ENCODE measurements at places on chromosomes 2 and 18.

- no peak for DNase-seq
Observed at GRCh38 chr2:98656800-98657199, 48.4 kb downstream of the UNC50 start.

DNA sequence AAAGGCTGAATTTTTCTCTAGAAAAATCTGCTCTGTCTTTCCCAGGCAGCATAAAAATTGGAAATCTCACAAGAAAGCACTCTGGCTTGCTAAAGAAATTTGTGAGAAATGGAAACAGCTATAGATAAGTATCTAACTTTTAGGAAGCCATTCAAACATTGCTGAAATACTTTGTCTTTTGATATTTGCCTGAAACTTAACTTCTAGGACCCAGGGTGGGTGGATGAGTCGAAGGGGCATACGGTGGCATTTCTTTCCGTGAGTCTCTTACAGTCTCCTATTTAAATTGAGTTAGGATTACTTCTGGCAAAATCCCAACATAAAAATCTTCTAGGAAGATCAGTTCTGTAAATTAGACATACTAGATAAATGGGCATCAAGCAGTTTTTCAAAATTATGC, 532 bp upstream of the COL3A1 start:
- no peak for DNase-seq

- DNase-seq: no peak
Observed at GRCh38 chr2:199370150-199370780, 87.5 kb downstream of the SATB2 start.

DNA sequence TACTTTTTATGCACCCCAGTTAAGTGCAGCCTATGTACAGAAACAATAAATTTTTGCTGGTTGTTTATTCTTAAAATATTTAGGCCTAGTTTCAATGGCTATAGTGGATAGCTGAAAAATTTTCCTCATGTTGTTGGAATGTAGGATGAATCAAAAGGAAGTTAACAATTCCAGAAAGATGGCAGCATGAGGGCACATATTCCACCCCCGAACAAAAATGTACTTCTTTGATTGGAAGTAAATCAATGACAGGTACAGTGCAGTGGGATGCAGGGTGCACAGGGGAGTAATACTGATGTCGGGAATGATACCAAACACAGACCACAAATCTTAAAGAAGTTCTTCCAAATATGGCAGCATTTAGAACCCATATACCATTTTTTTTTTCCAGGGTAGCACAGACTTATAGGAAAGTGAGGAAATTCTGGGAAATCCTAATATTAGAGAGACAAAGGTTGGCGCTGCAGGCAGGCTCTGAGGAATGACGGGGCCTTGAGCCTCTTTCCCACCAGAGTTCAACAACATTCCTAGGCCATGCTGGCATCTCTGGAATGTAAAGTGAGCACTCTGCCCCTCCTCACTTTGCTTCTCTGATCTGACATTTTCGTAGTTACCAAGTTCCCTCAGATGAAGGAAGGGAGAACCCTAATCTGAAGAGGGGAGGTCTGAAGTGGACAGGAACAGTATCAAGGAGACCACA, 36.6 kb upstream of the IKZF2 start:
- peak; percentile 53 for DNase-seq

DNA sequence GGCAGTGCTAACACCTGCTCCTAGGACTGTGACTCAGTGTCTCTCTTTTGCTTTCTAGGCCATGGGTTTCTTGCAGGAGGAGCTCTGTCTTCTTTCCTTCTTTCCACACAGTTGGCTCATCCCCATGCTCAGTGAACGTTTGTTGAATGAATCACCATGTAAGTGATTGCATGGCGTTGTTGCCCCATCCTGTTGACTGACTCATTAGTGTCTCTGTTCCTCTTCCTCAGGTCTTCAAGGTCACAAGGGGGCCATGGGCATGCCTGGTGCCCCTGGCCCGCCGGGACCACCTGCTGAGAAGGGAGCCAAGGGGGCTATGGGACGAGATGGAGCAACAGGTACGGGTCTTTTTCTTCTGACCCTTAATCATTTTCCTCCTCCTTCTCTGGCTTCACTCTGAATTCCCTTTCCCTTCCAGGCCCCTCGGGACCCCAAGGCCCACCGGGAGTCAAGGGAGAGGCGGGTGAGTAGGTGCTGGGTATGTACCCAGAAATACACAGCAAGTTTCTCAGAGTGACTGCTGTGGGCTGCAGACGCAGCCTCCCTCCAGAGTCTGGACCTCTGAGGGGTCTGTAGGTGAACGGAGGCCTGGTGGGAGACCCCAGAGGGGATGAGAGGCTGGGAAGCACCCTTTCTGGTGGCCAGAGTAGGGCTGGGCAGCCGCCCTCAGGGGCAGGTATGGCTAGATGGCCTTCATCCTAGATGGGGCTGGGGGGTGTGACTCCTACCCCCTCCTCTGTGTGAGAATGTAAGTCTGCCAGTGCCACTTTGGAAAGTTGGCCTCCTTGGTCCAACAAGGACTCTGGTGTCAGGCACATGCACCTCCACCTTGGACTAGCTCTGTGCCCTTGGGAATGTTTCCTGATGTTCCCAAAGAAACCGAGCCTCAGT, 32.4 kb downstream of the MARCO start:
- no peak for DNase-seq

GRCh38 chr2:88027697-88028389, 11.5 kb upstream of the RNU2-63P start:
- DNase-seq: no peak

DNA sequence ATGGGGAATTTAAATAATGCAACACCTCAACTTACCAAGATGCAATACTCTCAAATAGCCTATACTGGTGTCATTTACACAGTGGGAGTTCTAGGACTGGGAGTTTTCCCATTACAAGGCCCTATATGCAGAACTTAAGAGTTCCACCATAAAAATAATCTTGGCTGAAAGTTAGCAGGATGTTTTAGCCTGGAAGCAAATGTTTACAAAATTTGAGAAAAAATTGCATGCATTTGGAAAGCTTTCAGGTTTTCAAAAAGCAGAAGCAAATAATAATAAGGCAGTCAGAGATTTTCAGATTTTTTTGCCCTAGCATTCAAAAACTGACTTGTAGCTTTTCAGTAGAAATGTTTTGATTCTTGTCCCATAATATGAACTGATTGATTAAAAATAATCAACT, 397.3 kb downstream of the ARHGAP15 start:
- DNase-seq: no peak

GRCh38 chr2:96109361-96109680, 7.0 kb downstream of the ADRA2B start:
- DNase-seq: no peak

DNA sequence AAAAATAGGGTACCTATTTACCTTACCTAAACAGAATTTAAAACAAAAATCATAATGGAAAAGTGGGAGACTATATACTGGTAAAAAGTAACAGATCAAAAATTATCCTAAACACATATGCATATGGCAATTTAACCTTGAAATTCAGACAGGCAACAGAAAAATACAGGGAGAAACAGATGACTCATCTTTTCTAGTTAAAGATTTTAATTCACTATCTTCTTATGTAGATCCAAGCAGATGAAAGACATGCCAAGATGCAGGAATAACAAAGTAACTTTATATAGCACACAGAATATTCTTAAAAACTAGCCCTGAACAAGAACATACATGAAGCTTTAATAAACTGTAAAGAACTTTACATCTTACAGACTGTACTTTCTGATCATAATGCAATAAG, 30.9 kb downstream of the PRPF40A start:
- DNase-seq: no peak

DNA sequence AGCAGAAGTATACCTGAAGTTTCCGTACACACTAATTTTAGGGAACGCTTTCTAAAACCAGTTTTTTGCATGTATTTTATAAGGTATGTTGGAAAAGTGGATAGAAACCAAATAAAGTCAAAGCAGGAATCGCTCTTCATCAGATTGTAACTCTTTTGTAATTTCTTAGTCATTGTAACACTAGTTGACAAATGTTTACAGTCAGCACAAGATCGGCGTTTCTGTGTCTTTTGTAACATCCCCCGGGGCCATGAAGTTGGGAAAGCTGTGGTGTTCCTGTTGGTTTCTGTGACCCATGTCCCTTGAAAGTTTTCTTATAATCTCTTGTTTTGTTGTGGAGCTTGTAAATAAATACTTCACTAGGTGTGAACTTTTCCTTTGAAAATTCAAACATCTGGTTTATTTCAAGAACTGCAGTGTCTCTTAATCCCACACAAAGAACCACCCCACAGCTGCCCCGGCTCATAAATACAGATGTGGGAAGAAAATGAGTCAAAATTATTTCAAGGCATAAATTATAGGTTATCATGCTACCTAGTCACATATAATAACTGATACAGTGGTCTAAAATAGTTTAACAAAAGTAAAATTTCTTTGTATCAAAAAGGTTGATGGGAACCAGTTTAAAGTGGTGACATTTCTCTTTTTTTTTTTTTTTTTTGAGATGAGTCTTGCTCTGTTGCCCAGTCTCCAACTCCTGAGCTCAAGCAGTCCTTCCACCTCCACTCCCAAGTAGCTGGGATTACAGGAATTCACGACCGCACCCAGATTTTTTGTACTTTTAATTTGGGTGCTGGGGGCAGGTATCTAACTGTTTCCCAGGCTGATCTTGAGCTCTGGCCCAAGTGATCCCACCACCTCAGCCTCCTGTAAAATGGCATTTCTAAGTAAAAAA, 751 bp upstream of the NMI start:
- DNase-seq: peak; percentile 23

DNA sequence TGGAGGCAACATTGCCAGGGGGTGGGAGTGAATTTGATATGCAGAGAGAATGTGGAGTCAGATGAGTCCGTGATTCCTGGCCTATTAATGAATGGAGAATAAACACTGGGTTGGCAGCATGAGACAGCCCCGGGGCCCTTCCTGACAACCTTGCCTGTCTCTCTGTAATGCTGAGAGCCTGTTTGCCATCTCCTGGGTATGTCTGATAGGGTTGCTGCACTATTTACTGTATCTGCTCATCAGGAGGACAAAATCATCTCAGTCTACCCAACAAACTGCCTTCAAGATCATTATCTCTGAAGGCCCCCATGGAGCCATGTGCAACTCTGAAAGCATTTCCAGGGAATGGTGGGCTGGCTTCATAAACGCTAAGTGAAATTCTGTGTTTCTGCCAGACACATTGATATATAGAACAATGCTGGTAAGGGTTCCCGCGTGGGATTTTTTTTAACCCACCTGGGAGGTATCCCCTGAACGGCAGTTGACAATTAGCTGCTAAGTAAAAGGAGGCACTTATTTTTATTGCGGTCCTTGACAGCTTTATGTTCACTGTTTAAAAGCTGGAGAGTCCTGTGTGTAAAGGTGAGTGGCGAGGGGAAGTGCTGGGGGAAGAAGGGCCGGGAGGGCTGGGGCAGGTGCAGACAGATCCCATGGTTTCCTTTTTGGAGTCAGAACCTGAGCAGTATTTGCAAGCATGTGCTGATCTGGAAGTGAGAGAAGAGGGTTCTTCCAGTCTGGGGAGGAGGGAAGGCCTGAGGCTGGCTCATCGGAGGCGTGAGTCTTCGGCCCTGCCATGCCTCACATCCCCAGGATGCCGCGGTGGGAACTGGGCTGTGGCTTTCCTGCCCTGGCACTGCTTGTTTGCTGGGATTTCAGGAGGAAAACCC, 64.8 kb downstream of the ARHGAP25 start:
- DNase-seq: no peak

- DNase-seq: no peak
Observed at GRCh38 chr2:229780856-229781773, 66.8 kb upstream of the DNER start.

DNA sequence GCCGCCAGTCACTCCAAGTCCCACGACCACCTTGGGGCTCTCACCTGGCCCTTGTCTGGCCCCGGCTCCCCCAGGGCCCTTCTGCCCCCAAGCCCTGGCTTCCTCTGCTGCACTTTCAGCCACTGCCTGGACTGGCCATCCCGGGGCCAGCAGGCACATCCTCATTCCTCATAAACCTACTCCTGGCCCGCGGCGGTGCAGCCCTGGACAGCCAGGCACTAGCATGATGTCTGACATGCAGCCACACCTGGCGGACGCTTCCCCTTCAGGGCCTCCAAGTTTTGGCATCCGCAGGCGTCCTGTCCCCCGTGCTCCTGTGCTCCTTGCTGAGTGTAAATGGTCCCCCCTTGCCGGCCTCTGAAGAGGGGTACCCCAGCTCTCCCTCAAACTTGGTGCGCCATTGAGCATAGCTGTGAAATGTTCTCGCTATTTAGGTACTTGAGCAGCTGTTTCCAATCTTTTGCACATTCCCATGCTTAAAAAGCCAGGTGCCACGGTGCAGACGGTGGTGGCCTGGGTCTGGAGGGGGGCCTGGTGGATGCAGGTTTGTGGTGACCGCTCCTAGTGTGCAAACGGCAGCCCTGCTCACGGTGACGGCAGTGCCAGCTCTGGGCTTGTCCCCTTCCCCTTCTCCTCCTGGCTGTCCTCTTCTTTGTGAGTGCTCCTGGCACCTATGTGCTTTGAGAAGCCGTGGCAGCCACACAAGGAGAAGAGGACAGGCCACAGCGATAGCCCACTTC, 123.8 kb downstream of the MBP start:
- no peak for DNase-seq

DNA sequence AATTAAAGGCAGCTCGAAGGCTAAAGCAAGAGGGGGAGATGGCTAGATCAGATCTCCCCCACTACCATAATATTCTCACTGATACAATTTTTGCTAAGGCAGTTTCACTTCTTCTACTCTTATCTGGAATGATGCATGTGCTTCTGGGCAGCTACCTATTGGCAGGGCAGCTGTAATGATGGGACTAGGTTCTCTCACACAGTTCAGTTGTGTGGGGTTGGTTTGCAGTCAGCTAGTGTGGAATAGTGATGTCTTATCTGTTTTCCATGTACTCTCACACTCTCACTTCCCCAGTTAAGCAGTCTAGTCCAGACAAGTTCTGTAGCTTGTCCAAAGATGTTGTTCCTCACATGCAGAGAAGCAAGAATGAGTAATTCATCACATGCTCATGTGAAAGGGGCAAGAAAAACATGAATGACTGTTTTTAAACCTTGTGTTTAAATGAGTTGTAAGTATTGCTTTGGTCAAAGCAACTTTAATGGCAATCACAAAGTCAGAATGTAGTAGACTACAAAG, 836.1 kb downstream of the CBLN2 start:
- DNase-seq: no peak

GRCh38 chr2:133837441-133838094, 269.3 kb upstream of the NCKAP5 start:
- no peak for DNase-seq

DNA sequence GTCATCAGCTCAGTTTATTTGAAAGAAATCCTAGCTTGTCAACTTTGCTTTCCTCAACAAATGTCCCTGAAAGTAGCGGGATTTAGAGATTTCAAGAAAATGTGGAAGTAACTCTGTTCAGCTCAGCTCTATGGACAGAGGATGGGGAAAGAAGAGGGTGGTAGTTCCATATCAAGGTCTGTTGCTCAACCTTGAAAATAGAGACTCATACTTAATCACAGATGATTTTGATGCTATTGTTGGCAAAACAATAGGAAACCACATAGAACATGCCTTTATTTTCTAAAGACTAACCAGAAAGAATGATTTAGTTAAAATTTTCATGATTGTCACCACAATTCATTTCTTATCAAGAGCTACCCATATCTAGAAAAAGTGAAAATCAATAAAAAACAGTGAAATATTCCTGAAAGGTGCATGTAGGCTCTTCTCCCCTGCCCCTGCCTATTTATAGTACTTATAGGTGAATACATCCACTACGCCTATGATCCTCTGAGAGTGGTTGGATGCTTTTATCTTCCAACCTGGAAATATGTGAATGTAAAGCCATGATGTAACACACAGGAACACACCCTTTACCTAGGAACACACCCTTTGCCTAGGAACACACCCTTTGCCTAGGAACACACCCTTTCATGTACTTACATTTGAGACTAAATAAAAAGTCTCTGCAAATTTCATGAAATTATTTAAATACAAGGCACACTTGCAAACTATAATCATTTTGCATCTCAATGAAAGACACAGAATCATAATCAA, 65.8 kb downstream of the ETAA1 start:
- no peak for DNase-seq

All from Calu3 (cell line).